ENCODE measurements at places on chromosomes 7 and 10.

- no peak for DNase-seq
These were observed 179.9 kb upstream of the PRKCQ start for GRCh38 chr10:6759961-6760360.

DNA sequence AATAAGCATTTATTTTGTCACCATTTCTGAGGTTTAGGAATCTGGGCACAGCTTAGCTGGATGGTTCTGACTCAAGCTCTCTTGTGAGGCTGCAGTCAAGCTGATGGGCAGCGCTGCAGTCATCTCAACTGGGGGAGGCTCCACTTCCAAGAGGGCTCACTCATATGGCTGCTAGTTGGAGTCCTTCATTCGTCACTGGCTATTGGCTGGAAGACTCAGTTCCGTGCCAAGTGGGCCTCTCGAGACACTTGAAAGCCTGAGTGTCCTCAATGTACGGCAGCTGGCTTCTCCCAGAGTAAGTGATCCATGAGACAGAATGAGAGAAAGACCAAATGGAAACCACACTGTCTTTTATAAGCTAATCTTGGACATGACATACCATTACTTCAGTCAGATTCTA is 21.6 kb upstream of the COL13A1 start:
- DNase-seq, result no peak

- no peak for DNase-seq
These were observed 6.5 kb downstream of the COBL start for GRCh38 chr7:51310131-51310583.

- DNase-seq, result no peak
These were observed 41.7 kb downstream of the SGMS1 start for GRCh38 chr10:50582046-50582445.

- DNase-seq, result no peak
These were observed 161.4 kb upstream of the MDFIC start for GRCh38 chr7:114760477-114760876.

- no peak for DNase-seq
These were observed 45.8 kb downstream of the FKBP6 start for GRCh38 chr7:73373741-73374140.

- DNase-seq, result no peak
These were observed 20.5 kb upstream of the TNS3 start for GRCh38 chr7:47602272-47603004.

DNA sequence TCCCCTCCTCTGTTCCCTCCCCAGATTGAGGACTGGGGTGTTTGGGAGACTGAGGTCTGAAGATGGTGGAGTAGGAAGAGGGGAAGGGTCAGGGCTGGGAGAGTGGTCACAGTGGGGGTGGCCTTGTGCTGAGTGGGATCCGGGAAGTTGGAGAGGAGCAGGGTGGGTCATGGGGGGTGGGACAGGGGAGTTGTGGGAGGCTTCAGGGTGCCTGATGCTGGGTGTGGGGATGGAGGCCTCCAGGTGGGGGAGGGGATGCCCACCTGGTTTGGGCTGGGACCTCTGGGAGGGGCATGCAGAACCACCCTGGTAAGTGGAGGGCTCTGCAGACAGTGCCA is 2.6 kb downstream of the ZNF775 start:
- DNase-seq, result no peak

DNA sequence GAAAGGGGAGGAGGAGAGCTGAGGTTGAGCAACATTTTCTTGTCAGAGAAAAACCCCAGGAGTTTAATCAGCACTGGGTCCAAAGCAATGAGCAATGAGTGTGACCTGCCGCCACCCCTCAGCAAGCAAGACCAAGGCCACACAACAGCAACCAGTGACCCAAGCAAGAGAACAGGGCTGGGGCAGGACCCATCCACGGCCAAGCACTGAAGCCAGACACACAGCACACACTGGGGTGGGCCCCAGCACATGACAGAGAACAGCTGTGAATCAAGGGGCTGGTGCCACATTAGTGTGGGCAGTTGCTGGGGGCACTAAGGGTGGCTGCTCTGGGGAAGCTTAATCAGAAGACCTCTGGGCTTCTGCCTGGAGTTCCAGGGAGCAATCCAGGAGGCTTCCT is 16.2 kb downstream of the TMEM72 start:
- DNase-seq, result no peak

GRCh38 chr10:58715061-58715460 is 202.4 kb downstream of the BICC1 start:
- DNase-seq, result no peak

DNA sequence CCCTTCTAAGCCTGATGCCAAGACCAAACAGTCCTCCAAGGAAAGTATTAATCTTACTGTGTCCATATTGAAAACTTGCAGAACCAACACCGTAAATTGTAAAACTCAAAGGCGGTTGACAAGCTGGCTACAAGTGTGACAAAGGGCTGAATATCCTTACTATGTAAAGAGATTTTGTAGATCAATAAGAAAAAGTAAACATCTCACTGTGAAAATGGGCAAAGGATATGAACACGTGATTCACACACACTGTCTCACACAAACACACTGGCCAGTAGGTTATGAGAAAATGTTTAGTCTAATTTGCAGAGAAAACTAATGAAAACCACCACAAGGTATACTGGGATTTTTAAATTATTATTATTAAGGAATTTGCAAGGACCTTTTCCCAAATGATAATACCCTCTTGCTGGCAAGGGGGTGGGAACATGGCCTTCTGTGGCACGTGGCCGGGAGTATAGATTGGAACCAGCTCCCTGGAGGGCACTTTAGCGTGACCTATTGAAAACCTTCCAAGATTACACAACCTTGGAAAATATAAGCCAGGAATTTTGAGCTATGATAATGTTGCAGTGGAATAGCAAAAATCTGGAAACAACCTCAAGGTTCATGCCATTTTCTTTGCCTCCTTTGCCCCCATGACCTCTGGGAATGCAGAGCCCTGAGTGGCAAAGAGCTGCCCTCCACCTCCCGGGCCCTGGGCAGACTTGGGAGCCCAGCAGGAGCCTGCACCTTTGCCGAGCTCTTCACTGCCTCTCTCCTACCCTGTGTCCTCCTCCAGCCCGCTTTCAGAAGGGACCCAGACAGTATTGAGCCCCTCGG is 26.2 kb upstream of the SLC29A3 start:
- DNase-seq, result no peak

GRCh38 chr10:113566888-113567287 is 14.0 kb downstream of the HABP2 start:
- DNase-seq, result no peak

DNA sequence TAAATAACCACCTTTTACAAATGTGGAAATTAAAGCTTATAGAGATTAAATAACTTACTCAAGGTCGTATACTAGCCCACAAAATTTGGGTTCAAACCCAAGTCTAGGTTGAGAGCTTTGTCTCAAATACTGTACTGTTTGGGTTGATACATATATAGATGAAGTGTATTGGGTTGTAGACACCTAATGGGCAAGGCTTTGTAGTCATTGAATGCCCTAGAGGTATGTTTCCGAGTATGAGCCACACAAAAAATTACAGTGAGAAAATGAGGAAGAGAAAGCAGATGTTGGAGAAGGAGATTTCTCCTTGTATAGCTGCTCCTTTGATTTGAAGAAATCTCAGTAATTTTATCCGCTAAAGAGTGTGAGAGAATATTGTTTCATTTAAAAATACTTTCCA is 60.6 kb downstream of the C1GALT1 start:
- no peak for DNase-seq

- no peak for DNase-seq
These were observed 470.7 kb upstream of the AKR1E2 start for GRCh38 chr10:4355350-4355749.

GRCh38 chr7:23026164-23026563 is 12.2 kb upstream of the HYCC1 start:
- no peak for DNase-seq

DNA sequence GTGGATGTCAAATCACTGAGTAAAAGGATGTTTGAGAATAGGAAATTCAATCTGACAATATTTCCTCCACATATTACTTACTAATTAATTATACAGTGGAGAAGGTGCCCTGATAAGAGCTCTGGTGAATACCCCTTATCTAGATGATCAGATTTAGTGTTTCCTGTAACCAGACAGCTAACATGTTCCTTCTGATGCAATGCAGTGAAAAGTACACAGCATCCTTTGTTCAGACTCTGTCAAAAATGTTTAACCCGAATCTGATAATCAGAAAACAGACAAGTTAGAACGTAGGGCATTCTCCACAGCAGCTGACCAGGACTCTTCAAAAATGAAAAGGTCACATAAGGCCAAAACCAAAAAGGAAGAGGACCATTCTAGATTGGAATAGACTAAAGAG is 46.2 kb downstream of the WDR11 start:
- no peak for DNase-seq

All from naive thymus-derived CD4-positive, alpha-beta T cell (primary cell).